ENCODE measurements at places on chromosomes 2 and 18. TPM values are rescaled to one million over a fixed set of nuclear protein-coding genes. Genes with fewer than 3 reads are reported as not detected.

DNA sequence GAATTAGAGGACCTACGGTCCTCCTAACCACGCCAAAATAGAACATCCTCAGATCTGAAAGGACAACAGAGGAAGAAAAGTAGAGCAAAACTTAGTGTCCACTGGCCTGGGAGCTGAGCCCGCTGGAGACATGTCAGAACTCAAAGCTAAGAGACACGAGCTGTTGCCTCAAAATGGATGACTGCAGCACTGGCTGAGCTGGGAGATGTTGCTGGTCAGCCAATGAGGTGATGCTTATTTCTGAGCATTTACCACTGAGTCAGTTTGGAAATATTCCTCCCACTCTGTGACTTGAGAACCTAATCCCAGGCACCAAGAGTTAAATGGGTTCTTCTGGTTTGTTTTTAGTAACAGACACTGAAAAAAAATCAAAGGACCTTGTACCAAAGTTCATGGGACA is 32.6 kb downstream of the FBXO15 start:
- H3K4me3 ChIP-seq = no peak overlapping the region
- no peak overlapping the region for H3K27ac ChIP-seq
- H3K27me3 ChIP-seq = no peaks in the 10 kb centered on the region
- H3K36me3 ChIP-seq = no peaks in the 10 kb centered on the region

DNA sequence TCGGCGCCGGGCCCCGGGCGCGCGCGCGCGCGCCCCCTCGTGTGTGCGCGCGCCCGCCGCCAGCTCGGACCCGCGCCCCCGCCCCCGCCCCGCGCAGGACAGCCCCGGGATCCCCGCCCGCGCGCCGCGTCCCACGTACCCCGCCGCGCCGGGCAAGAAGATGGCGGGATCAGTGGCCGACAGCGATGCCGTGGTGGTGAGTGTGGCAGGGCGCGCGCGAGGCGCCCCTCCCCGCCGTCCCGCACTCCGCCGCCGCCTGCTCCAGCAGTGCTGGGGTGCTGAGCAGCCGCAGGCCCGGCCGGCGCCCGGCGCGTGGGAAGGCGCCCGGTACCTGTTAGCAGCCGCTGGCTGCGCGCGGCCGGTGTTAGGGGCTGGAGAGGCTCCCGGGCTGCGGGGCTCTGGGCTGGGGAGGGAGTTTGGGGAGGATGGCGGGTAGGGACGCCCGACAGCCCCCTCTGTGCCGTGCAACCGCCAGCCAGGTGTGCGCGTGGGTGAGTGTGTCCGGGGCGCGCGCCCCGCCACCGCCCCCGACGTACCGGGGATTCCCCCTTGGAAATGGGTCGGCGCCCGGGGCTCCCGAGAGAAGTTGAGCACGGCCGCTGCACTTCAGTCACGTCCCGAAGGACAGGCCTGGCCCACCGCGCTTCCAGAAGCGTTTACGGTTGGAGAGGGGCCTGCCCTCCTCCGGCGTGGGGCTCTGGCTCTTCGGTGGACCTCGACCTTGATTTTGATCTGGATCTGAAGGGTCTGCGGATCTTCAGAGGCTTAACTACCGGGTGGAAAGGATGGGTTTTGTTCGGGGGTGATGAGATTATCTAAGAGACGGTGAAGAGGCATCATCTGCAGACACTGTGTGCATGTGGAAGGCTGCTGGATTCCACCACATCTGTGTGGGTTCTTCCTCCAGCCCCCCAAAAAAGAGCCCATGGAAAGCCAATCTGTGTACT is 697 bp downstream of the LGALSL start:
- peak overlapping the region; percentile 73 for H3K4me3 ChIP-seq
- no peaks in the 10 kb centered on the region for H3K36me3 ChIP-seq
- H3K27ac ChIP-seq = no peak overlapping the region
- no peaks in the 10 kb centered on the region for H3K27me3 ChIP-seq
- DNase-seq = peak; percentile 84

DNA sequence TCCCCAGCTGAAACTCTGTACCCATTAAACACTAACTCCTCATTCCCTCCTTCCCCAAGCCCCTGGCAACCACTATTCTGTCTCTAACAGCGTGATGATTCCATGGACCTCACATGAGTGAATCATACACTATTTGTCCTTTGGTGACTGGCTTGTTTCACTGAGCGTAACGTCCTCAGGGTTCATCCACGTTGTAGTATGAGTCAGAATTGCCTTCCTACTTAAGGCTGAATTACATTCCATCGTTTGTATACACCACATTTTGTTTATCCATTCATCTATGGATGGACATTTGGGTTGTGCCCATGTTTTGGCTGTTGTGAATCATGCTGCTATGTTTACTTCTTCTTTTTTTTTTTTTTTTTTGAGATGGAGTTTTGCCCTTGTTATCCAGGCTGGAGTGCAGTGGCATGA is 19.6 kb upstream of the CABLES1 start:
- H3K36me3 ChIP-seq = no peaks in the 10 kb centered on the region
- H3K4me3 ChIP-seq = no peak overlapping the region
- no peaks in the 10 kb centered on the region for H3K27me3 ChIP-seq
- no peak overlapping the region for H3K27ac ChIP-seq

- DNase-seq = no peak
- H3K27me3 ChIP-seq = no peaks in the 10 kb centered on the region
- H3K4me1 ChIP-seq = no peaks in the 10 kb centered on the region
Measured at GRCh38 chr2:1234731-1235308, 178.4 kb upstream of the TPO start.

GALNT13 gene
- not detected for total RNA-seq

DNA sequence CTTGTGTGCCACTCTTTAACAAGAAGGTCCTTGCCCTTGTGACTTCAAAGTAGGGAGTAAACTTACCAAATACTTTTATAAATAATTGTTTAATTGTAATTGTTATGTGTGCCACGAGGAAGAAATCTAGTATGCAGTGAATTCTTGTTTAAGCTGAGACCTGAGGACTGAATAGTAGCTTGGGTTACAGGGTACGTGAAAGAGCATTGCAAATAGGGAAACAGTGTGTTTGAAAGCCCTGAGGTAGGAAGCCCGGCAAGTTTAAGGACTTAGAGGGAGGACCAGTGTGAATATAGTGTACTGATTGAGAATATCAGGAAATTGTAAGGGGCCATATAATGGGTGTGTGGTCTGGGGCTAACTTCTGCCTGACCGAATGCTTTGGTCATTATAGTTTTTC is 26.2 kb downstream of the PHLPP1 start:
- H3K36me3 ChIP-seq = no peaks in the 10 kb centered on the region
- peaks cover 10% of the 10 kb centered on the region for H3K4me1 ChIP-seq
- no peak overlapping the region for H3K4me3 ChIP-seq
- no peak for DNase-seq
- H3K27ac ChIP-seq = no peak overlapping the region

CCDC150 gene
- 31.0 TPM for total RNA-seq

GRCh38 chr2:66488946-66489345 is 54.0 kb downstream of the MEIS1 start:
- no peaks in the 10 kb centered on the region for H3K4me1 ChIP-seq
- no peak overlapping the region for H3K27ac ChIP-seq
- H3K27me3 ChIP-seq = no peaks in the 10 kb centered on the region
- no peak for DNase-seq

CNRIP1 gene
- not detected for total RNA-seq

MSTN gene
- 0.22 TPM for total RNA-seq

GRCh38 chr2:121888189-121888557 is 132.7 kb downstream of the TSN start:
- no peaks in the 10 kb centered on the region for H3K27me3 ChIP-seq
- no peaks in the 10 kb centered on the region for H3K4me1 ChIP-seq
- no peak overlapping the region for H3K4me3 ChIP-seq
- DNase-seq = peak; percentile 83
- H3K36me3 ChIP-seq = no peaks in the 10 kb centered on the region
- no peak overlapping the region for H3K27ac ChIP-seq

DNA sequence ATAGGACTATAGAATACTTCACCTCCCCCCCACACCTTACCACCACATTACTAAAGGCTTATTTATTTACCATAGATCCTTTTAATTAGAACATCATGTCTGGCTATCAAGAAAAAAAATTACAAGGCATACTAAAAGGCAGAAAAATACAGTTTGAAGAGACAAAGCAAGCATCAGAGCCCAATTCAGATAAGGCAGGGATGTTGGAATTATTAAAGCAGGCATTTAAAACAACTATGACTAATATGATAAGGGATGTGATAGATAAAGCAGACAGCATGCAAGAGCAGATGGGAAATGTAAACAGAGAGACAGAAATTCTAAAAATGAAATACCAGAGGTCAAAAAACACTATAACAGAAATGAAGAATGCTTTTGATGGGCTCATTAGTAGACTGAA is 55.4 kb upstream of the SMIM21 start:
- H3K36me3 ChIP-seq = no peaks in the 10 kb centered on the region
- H3K4me3 ChIP-seq = no peak overlapping the region
- H3K27me3 ChIP-seq = no peaks in the 10 kb centered on the region
- no peak overlapping the region for H3K27ac ChIP-seq

DNA sequence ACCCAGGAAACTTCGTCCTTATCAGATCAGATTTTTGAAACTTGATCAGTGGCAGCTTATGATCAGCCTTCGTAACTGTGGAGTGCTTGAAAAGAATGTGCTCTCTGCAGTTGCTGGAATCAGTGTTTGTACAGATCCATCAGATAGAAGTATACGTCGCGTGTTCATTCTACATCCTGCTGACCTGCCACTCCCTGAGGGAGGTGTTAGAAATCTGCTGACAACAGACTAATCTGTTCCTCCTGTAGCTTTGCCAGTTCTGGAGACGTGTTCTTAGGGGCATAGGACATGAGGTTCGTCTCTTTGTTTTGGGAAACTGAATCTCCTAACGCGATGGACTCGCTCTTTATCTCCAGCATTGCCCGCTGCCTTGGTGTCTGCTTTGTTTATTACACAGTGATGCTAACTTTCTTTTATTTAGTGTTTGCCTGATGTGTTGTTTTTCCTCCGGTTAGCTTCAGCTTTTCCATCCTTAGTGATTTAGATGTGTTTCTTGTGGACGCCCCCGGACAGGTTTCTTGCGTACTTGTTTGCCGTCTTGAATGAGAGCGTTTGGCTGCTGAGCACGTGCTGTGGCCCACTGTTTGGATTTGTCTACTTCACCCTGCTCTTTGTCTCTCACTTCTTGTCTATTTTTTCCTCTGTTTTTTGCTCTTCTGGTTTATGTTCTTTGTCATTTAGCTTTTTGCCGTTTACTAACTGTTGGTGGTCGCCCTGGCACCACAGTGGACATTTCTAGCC is 17.4 kb upstream of the GAL3ST2 start:
- no peaks in the 10 kb centered on the region for H3K27me3 ChIP-seq
- H3K36me3 ChIP-seq = peaks cover 30% of the 10 kb centered on the region
- no peak for DNase-seq

- H3K4me1 ChIP-seq = no peaks in the 10 kb centered on the region
- H3K36me3 ChIP-seq = no peaks in the 10 kb centered on the region
- H3K4me3 ChIP-seq = no peak overlapping the region
- DNase-seq = no peak
- no peak overlapping the region for H3K27ac ChIP-seq
- no peaks in the 10 kb centered on the region for H3K27me3 ChIP-seq
Measured at GRCh38 chr2:156511803-156512202, 75.6 kb downstream of the GPD2 start.

DNA sequence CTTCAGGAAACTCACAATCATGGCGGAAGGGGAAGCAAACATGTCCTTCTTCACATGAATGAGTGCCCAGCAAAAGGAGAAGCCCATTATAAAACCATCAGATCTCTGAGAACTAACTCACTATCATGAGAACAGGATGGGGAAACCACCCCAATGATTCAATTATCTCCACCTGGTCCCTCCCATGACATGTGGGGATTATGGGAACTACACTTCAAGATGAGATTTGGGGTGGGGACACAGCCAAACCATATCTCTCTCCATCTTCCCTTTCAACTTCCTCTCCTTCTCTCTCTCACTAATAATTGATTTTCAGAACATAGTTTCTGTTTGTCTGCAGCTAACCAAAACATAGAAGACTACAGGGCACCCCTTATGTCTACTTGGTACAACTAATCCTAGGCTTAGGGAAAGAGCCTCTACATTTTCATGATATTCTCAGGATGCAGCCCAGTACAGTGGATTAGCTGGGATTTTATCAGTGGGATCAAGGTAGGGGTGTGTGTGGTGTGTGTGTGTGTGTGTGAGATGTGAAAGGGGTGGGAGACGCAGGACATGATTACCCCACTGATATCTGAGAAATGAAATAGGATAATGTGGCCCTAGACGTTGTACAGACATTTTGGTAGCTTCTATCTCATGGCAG is 2.8 kb upstream of the ATF2 start:
- H3K36me3 ChIP-seq = no peaks in the 10 kb centered on the region
- DNase-seq = no peak
- H3K27ac ChIP-seq = no peak overlapping the region
- H3K4me1 ChIP-seq = peaks cover 26% of the 10 kb centered on the region

DNA sequence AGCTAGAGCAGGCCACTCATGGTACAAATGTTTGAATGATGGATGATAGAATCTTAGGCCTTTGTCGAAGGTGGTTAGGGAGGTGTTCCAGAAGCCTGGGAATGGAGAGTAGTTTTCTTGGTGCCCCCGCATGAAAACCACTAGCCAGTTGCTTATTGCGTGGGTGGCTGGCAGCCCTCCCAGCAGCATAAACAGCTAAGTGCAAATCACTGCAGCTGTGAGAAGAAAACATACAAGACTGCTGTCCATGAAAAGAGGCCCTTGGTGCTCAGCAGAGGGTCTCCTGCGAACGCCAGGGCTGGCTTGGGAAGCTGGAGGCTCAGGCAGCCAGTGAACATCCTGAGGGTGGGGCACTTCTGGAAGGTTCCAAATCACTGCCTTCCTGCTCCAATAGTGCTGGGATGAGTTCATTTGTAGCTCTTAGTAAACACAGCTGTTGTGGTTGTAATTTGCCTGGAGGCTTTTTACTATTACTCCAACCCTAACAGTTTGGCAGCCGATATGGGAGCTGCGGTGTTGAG is 118.8 kb downstream of the MGAT5 start:
- no peak overlapping the region for H3K27ac ChIP-seq
- no peaks in the 10 kb centered on the region for H3K27me3 ChIP-seq
- no peak for DNase-seq
- H3K4me1 ChIP-seq = peaks cover 17% of the 10 kb centered on the region
- H3K4me3 ChIP-seq = no peak overlapping the region

DNA sequence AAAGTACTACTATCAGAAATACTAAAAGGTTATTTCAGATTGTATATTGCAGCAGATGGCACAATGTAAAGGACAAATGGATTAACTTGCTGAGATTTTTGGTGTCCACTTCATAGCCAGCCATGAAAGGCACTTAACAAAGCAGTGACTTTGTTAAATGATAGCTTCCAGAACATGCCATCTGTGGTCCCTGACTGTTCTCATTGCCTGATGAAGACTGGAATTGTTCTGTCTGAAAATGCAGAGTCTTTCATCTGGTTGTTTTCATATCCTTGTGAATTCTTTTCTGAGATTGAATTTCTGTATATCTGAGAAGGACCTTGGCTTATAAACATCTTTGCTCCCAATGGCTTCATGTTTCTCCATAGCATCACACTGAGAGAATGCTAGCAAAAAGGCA is 44.4 kb upstream of the LRRTM1 start:
- no peaks in the 10 kb centered on the region for H3K4me1 ChIP-seq
- H3K36me3 ChIP-seq = no peaks in the 10 kb centered on the region
- no peak overlapping the region for H3K27ac ChIP-seq
- no peak overlapping the region for H3K4me3 ChIP-seq
- H3K27me3 ChIP-seq = no peaks in the 10 kb centered on the region

- H3K4me1 ChIP-seq = no peaks in the 10 kb centered on the region
- no peaks in the 10 kb centered on the region for H3K36me3 ChIP-seq
- H3K27me3 ChIP-seq = no peaks in the 10 kb centered on the region
- H3K27ac ChIP-seq = no peak overlapping the region
- peak; percentile 88 for DNase-seq
Measured at GRCh38 chr2:79982445-79982844, 322.1 kb downstream of the LRRTM1 start.

- no peaks in the 10 kb centered on the region for H3K4me1 ChIP-seq
- H3K36me3 ChIP-seq = no peaks in the 10 kb centered on the region
- DNase-seq = no peak
- H3K4me3 ChIP-seq = no peak overlapping the region
- H3K27me3 ChIP-seq = no peaks in the 10 kb centered on the region
Measured at GRCh38 chr2:157182204-157182709, 75.2 kb upstream of the GALNT5 start.

SCN1A gene
- not detected for total RNA-seq

SLC4A3 gene
- total RNA-seq = not detected

Data from Karpas-422 (cell line).